T-helper 1 cell treated with Interleukin-12 subunit alpha and Interleukin-12 subunit beta and Interleukin-4 antibody, amounts not matched to agents 30 ng/mL and 1 ng/mL, for 36 hours (primary cell): ENCODE measurements at places on chromosomes 7 and 10. TPM values are rescaled to one million over a fixed set of nuclear protein-coding genes. Genes with fewer than 3 reads are reported as not detected.

VAX1 gene
- not detected in 2 replicates for total RNA-seq

CDNF gene
- total RNA-seq = 0.88 and 1.3 TPM in 2 replicates

DPYSL4 gene
- 22.5 and 24.0 TPM in 2 replicates for total RNA-seq

DLG5 gene
- 5.6 and 7.0 TPM in 2 replicates for total RNA-seq

DENND2A gene
- total RNA-seq = not detected in 2 replicates

OR6B1 gene
- not detected in 2 replicates for total RNA-seq

NEUROG3 gene
- not detected in 2 replicates for total RNA-seq

CFAP70 gene
- 0.44 and 0.49 TPM in 2 replicates for total RNA-seq

PON1 gene
- not detected in 2 replicates for total RNA-seq

TRPV6 gene
- not detected in 2 replicates for total RNA-seq

SH2D4B gene
- total RNA-seq = 0.10 and 0.17 TPM in 2 replicates

RHOBTB1 gene
- not detected in 2 replicates for total RNA-seq

NRG3 gene
- total RNA-seq = not detected in 2 replicates

OR2A12 gene
- not detected in 2 replicates for total RNA-seq

PLPP4 gene
- total RNA-seq = not detected in 2 replicates

H2BK1 gene
- 0.66 TPM in 1 of 2 replicates, not detected in the other for total RNA-seq

PAOX gene
- total RNA-seq = 4.5 and 6.2 TPM in 2 replicates
